ENCODE measurements at places on chromosomes 5 and 9.

- no peak for DNase-seq
Observed at GRCh38 chr5:18329328-18329727, 695.1 kb downstream of the TAF11L14 start.

GRCh38 chr5:149904293-149904886 is 40.2 kb downstream of the PDE6A start:
- no peak for DNase-seq

GRCh38 chr5:55149308-55149795 is 10.6 kb upstream of the GPX8 start:
- DNase-seq, result no peak

- DNase-seq, result no peak
Observed at GRCh38 chr5:133400120-133400519, 212.2 kb downstream of the FSTL4 start.

GRCh38 chr9:69444791-69445190 is 119.8 kb downstream of the ENTREP1 start:
- no peak for DNase-seq

GRCh38 chr9:106675780-106676179 is 187.2 kb upstream of the ZNF462 start:
- DNase-seq, result no peak

- no peak for DNase-seq
Observed at GRCh38 chr5:173751266-173751600, 134.8 kb upstream of the BOD1 start.
